Activated CD4-positive, alpha-beta T cell treated with anti-CD3 and anti-CD28 coated beads, Interleukin-2, amount 10 ng/mL, durations not matched to agents 7 days and 5 days (primary cell): ENCODE measurements at places on chromosomes 13 and 19. TPM values are rescaled to one million over a fixed set of nuclear protein-coding genes. Genes with fewer than 3 reads are reported as not detected.

The SIAH3 gene
- 0.12 TPM for total RNA-seq

The C19orf81 gene
- not detected for total RNA-seq

The CPAMD8 gene
- total RNA-seq, result 0.60 TPM

GRCh38 chr13:77329911-77330584 lies 3.2 kb upstream of the MYCBP2 start:
- peaks cover 9% of the 10 kb centered on the region for H3K36me3 ChIP-seq
- H3K27me3 ChIP-seq, result no peaks in the 10 kb centered on the region
- peak overlapping the region; percentile 99 for H3K27ac ChIP-seq
- no peak for DNase-seq
- H3K4me3 ChIP-seq, result peak overlapping the region; percentile 95
- peaks cover 30% of the 10 kb centered on the region for H3K4me1 ChIP-seq

DNA sequence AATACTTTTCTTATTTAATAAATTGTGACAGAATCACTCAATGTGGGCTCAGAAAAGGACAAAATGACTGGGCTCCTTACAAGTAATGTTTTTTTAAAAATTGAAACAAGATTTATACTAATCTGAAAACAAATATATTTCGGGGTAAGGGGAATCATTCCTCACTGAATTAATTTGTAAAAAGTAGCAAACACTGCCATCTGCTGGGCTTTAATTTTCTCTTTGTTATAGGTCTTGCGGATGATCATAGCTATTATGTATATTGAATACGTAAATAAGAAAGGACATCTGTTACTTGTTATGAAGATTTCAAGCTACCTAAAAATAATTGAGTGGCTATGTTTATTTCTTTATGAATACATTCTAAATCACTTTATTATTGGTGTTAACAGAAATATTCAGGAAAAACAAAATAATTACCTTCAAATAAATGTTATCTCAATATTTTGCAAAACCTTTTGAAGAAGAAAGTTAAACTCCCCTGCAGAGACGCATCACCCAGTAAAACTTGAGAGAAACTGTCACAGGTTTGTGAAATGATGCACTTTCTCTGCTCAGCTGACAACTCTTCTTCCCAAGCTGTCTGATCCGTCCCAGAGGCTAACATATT lies 17.8 kb upstream of the ENOX1 start:
- peaks cover 3% of the 10 kb centered on the region for H3K4me1 ChIP-seq
- peak; percentile 61 for DNase-seq

- H3K36me3 ChIP-seq, result no peaks in the 10 kb centered on the region
- no peaks in the 10 kb centered on the region for H3K27me3 ChIP-seq
- DNase-seq, result no peak
- no peak overlapping the region for H3K27ac ChIP-seq
- H3K4me1 ChIP-seq, result peaks cover 8% of the 10 kb centered on the region
- no peak overlapping the region for H3K4me3 ChIP-seq
Observed at GRCh38 chr19:35297515-35297848, 5.5 kb downstream of the MAG start.
